Chondrocyte (in vitro differentiated cells): ENCODE measurements at places on chromosomes 4 and X. TPM values are rescaled to one million over a fixed set of nuclear protein-coding genes. Genes with fewer than 3 reads are reported as not detected.

PPP3CA gene
- total RNA-seq = 36.5 to 46.4 TPM (median 38.3 TPM) in 3 replicates

TMPRSS11B gene
- total RNA-seq = not detected in 3 replicates

PDZD4 gene
- total RNA-seq = 24.8 to 27.2 TPM (median 25.4 TPM) in 3 replicates

NR0B1 gene
- not detected in 3 replicates for total RNA-seq

CYLC1 gene
- not detected in 3 replicates for total RNA-seq

TLR6 gene
- 2.0 to 2.9 TPM (median 2.6 TPM) in 3 replicates for total RNA-seq
